ENCODE measurements at places on chromosomes 7 and 10.
A peak's percentile ranks its signal among the peaks of the same experiment; 100 is the strongest.

DNA sequence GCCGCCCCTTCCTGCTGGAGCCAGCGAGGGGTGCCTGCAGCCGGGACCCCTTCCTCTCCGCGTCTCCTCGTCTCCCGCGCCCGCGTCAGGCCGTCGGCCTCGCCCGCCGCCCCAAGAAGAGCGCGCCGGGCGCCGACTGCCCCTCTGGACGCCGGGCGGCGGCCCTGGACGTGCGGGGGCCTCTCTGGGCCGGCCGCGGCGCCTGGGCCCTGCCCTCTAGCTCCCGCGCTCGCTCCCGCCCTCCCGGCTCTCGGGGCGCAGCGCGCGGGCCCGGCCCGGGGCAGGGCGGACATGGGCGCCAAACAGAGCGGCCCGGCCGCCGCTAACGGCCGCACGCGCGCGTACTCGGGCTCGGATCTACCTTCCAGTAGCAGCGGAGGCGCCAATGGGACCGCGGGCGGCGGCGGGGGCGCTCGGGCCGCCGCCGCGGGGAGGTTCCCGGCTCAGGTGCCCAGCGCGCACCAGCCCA is 704 bp downstream of the ZNRF2 start:
- DNase-seq = no peak

GRCh38 chr10:811379-812175 is 119.9 kb downstream of the LARP4B start:
- no peak for DNase-seq

- no peak for DNase-seq
Observed at GRCh38 chr7:133023370-133024071, 58.4 kb downstream of the CHCHD3 start.

GRCh38 chr7:105837765-105838626 is 38.4 kb downstream of the ATXN7L1 start:
- peak; percentile 54 for DNase-seq

- DNase-seq = no peak
Observed at GRCh38 chr7:30731581-30731980, 20.4 kb upstream of the INMT start.
